A172 (cell line): ENCODE measurements at places on chromosomes 7 and 10. TPM values are rescaled to one million over a fixed set of nuclear protein-coding genes. Genes with fewer than 3 reads are reported as not detected.

- DNase-seq: no peak
Observed at GRCh38 chr10:21927631-21928353, 75.7 kb downstream of the DNAJC1 start.

Gene ADAP1
- 33.3 and 46.8 TPM in 2 replicates for total RNA-seq

- DNase-seq: no peak
Observed at GRCh38 chr7:85734823-85735222, 548.0 kb upstream of the SEMA3D start.

DNA sequence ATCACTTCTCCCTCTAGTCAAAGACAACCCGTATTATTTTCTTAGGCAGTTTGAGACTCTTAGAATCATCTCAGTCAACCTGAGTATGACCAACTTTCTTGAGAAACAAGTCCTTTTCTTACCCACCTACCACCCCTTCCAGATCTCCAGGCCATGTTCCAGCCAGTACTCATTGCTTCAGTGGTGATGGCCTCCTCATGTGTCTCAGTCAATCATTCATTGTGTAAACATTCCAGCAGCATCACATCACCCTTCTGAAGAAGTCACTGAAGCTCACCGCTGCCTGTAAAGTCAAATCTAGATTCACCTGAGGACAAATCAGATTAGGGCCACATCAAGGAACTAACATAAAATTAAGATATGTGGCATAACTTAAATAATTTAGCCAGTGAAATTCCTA, 467.2 kb upstream of the NRP1 start:
- DNase-seq: peak; percentile 17

GRCh38 chr10:121282797-121283515, 315.3 kb downstream of the FGFR2 start:
- DNase-seq: no peak

Gene SFTPD
- 0.12 TPM in 1 of 2 replicates, not detected in the other for total RNA-seq

Gene ASNS
- 19.8 and 24.0 TPM in 2 replicates for total RNA-seq

- DNase-seq: no peak
Observed at GRCh38 chr7:120353171-120353570, 80.2 kb downstream of the KCND2 start.

GRCh38 chr7:151883857-151884256, 6.9 kb upstream of the PRKAG2 start:
- DNase-seq: no peak

DNA sequence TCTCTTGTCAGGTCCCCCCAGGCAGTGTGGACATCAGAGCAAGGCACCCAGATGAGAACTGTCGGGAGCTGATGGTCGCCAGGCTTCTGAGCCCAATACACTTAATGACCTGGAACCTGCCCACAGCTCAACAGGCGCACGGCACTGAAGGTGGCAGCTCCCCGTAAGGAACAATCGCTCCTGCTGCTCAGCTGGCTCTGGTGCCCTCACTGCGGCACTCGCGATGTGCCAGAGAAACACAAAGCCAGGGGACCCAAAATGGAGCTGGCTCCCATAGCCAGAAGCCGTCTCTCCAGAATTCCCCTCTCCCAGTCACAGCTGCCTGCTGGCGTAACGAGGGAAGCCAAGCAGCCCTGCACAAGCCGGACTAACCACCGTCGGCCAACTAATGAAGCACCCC, 6.3 kb downstream of the CALN1 start:
- DNase-seq: no peak

- DNase-seq: no peak
Observed at GRCh38 chr10:126903656-126904360, 1.4 kb upstream of the DOCK1 start.

- no peak for DNase-seq
Observed at GRCh38 chr7:22005151-22005550, 59.5 kb upstream of the CDCA7L start.

DNA sequence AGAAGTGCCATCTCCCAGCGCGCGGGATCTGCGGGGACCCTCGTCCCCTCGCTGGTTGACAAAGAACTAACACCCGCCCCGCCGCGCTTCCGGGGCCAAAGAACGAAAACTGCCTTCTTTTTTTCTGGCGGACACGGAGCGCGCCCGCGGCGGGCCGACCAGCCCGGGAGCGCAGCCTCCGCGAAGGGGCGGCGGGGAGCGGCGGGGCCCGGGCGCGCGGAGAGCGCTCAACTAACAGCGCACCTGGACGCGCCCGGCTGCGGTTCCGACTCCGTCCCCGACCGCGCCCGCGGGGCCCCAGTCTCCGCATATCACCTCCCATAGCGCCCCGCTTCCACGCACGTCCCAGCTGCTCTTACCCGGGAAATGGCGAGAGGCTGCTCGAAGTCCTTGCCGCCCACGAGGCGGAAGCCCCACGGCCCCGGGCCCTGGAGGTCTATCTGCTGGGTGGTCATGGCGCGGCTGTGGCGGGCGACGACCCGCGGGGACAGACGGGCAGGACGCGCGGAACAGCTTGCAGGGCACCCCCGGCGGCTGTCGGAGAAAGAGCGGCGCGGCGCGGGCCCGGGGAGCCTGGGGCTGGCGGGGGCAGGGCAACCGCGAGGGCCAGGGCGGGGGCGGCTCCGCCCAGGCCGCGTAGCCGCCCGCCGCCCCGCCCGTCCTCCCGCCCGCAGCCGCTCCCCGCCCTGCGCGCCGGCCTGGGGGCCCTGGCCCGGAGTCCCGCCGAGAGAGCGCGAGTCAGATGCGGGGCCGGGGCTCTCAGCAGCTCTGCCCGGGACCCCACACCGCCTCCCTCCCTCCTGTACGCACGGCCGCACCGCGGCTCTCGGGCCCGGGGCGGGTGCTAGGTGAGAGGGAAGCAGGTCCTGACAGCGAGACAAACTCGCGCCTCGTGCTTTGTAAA, at the start of gene PDLIM1:
Gene PDLIM1, minus strand, starts transcription at position 543 of the 904 bp plus-strand sequence. Its CDS starts 88 bp downstream, at position 455.
- DNase-seq: no peak

GRCh38 chr7:133815611-133816210, 311.4 kb upstream of the LRGUK start:
- DNase-seq: no peak

GRCh38 chr10:90906596-90906995, 14.3 kb downstream of the ANKRD1 start:
- DNase-seq: no peak

DNA sequence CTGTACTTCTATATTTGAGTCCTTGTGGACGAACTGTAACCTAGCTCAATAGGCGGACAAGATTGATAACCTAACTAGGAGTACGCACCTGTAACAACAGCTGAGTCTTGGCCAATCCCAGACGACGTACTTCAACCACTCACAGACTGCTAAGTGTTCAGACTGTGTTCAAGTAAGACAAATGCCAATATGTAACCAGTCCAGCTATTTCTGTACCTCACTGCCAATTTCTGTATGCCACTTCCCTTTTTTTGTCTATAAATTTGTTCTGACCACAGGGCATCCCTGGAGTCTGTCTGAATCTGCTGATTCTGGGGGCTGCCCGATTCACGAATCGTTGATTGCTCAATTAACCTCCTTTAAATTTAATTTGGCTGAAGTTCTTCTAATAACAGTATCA, 32.2 kb downstream of the HACD1 start:
- no peak for DNase-seq

Gene C10orf62
- 0.38 TPM in 1 of 2 replicates, not detected in the other for total RNA-seq
